ENCODE measurements at places on chromosomes 11 and 22.

DNA sequence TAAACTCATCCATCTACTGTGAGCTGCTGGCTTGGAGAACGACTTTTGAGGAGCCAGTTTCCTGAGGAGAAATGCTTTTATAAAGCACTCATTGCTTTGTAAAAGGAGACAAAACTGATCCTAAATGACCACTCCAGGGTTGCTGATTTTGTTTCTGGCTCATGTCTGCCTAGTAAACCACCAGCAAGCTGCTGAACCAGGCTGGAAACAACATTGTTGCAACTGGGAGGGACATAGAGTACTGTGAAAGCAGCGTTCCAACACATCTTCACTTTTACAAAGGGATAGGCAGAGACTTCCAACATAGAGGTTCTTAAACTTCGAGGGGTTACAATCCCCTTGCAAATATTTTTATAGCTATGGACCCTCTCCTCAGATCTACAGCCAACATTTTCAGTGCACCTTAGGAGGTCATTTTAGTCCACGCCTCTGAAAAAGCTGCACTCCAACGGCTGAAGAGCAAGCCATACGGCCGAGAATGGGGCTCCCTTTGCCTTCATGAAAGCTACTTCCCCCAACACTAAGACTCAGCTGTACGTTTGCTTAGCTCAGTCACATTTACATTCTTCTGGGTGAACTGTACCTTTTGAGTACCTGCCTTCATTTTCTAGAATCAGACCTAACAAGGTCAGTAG is 54.7 kb downstream of the PANX1 start:
- DNase-seq = no peak

DNA sequence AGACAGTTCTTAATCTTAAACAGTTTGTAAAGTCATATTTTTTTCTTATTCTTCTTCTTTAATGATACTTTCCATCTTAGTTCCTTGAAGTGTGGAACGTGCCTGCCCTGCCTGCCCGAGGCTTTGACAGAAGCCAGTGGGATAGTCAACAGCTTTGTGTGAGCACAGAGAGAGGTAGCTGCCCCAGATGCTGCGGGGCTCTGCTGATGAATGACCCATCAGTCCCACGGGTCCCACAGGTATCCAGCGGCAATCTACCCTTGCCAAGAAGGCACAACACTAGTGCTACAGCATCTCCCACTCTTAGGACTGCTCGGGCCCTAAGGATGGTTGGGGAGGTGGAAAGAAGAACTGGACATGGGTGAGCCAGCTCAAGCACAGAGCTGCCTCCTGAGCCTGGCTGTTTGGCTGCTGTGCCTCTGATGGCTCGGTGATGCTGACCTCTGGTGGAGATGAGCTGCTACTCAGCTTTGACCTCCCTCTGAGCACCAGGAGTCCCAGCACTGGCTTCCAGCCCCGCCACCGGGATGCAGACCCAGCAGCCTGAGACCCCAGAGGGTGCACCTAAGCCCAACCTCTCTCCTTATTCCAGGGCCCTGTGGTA is 11.8 kb upstream of the APLNR start:
- peak; percentile 49 for DNase-seq

DNA sequence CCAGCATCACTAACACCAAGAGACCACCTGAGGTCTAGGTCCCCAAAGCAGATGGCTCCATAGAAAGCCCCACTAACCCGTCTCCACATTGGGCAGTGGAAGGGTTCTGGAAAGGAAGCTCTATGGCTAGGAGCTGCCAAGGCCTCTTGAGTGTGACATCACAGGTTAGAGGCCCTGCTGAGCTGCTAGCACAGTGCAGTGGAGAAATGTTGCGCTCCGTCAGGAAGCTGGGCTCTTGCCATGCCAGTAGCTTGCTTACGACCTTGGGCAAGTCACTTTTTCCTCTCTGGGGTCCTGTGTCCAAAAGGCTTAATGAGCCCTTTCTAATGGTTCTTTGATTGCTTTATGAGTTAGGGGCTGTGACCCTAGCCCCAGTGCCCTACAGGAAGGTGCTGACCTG is 10.6 kb downstream of the PIK3IP1 start:
- no peak for DNase-seq

GRCh38 chr22:49497266-49497665 is 330.4 kb downstream of the BRD1 start:
- DNase-seq = no peak

DNA sequence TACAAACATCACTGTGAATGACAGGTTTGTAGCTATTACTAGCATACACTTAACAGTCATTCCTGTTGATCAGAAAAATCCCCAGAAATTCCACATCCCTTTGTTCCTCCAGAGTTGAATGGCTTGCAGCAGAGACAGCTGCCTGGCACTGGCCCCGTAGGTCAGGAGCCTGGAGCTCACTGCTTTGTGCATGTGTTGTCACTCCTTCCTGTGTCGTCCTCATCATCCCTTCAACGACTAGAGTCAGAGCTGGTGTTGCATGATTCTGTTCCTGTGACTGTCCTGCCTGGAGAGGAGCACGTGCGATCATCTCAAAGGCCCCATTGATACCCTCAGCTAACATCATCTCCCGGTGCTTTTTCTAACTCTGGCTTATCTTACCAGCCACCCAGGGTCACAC is 58.3 kb downstream of the LDLRAD3 start:
- DNase-seq = no peak

GRCh38 chr11:67731583-67731982 is 57.2 kb upstream of the ALDH3B2 start:
- peak; percentile 25 for DNase-seq

GRCh38 chr22:39392341-39392948 is 7.1 kb upstream of the TAB1 start:
- no peak for DNase-seq

- DNase-seq = peak; percentile 23
Observed at GRCh38 chr11:61701242-61701886, 21.2 kb downstream of the DAGLA start.

- DNase-seq = no peak
Observed at GRCh38 chr22:42383287-42383686, 48.9 kb downstream of the NFAM1 start.

- DNase-seq = no peak
Observed at GRCh38 chr22:46010951-46011626, 34.1 kb upstream of the WNT7B start.

DNA sequence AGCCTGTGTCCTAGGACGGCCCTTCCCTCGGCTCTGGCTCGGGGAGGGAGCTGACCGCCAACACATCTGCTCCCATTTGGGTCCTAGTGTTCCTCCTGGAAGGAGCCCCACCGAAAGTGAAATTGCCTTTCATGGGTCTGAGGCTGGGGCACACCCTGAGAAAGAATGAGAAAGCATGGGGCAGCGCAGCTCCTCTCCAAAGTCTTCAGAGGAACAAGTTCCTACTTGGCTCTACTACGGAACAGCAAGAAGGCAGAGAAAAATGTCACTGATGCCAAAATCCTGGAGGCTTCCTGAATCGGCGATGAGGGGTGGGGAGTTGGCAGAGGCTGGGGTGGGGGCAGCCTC is 41.5 kb upstream of the MYEOV start:
- no peak for DNase-seq

GRCh38 chr22:45548991-45549761 is 46.5 kb downstream of the FBLN1 start:
- DNase-seq = no peak

DNA sequence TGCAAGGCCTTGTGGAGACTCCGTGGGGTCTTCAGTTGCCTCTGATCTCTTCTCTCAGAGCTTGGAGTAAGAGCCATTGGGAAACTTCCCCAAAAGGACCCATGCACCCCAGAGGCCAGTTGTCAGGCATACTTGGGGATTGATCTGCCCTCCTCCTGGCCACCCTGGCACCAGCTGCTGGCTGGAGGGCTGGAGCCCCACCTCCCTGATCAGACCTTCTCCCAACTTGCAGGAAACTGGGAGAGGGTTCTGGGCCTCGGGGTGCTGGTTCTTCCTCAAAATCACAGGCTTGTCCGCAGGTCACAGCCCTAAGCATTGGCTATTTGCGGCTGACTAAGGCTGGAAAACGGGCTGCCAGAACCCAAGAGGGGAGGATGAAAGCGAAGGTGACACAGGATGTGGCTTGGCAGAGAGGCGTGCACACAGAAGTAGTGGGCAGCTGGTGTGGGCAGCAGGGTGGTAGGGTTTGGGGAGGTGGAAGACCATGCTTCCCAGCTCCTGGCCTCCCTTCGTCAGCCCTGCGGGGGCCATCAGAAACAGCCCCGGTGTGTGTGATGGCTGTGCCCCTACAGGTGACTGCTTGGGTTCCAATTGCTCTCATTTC is 1.3 kb upstream of the DGKZ start:
- DNase-seq = no peak

GRCh38 chr11:93603225-93604007 is 58.1 kb upstream of the CEP295 start:
- no peak for DNase-seq

DNA sequence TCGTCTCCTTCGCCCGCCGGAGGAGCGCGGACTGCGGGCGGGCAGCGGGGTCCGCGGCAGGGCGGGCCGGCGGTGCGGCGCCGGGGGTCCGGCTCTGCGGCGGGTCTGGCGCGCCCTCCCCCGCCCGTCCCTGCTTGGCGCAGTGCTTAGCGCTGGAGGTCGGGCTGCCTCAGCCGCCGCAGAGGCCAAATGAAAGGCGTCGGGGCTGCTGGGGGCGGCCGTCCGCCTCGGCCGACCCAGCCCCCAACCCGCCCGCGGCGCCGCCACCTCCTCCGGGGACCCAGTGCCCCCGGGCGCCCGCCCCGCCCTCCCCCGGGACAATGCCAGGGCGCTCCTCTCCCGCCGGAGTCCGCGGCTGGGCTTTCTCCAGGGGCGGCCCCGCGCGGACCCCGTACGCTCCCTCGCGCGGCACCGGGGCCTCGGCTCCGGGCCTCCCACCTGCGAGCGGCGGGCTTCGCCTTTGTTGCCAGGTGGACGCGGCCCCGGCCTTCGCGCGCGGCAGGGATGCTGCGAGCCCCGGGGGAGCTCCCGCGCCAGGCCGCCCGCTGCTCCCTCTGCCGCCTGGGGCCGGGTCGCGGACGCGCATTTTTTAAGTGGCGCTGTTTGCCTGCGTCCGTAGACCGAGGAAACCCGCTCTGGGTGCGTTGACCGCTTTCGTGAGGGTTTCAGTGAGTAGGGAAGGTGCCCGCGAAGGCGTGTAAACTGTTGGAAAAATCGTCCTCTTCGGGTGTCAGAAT is 583 bp downstream of the APLP2 start:
- DNase-seq = peak; percentile 71

DNA sequence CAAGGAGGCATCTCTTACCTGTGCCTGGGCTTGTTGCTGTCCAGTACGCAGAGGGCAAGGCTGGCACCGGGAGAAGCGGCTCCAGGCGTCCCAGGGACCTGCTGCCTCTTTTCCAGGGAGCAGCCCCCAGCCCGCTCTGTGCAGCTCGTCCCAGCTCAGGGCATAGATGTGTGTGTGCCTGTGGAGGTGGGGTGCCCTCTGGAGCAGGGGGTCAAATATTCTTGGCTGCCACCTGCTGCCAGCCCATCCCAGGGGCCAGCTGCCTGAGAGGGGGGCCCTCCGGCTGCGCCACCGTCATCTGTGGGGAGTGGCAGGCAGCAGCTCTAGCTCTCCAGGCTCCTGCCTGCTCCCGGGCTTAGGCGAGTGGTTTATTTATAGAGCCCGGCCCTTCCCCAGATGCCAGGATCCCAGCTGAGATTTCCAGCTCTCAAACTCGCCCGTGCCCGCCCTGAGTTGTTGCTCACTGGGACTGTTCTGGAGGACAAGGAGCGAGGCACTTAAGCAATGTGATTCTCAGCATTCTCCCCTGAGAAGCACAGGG is 87.5 kb downstream of the RTL6 start:
- no peak for DNase-seq

DNA sequence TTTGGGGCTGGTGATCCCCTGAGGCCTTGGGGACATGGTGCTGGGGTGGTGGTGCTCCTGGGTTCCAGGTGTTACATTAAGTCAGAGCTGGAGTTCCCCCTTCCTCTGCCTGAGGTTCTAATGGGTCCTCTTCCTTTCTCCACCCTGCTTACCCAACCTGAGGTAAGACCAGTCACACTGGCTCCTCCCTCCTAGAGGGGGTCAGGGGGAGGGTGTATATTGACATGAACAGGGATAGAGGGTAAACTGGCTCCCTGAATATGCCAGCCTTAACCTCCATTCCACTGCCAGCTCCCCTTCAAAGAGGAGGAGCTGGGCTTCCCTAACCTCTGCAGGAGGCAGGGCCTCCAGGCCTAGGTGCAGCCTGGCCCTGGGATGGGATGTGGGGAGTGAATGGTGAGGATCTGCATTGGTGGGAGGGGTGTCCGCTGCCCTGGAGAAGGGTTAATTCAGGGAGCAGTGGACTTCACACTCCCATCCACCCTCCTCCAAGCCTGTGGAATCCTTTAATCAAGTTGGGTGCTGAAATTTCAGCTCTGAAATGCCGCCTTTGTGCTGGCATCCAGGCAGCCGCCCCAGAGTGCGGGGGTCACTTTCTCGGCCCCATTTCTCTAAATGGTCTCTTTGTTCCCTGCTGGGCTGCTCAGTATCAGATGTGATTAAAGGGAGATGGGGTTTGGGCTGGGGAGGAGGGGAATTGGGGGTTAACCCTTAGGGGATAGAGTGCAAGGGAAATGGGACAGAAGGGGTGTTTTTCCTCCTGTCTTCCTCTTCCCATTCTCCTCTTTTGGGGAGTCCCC is 15.2 kb downstream of the POLR2F start:
- DNase-seq = no peak

- DNase-seq = no peak
Observed at GRCh38 chr22:47773635-47774034, 1011.2 kb downstream of the TBC1D22A start.

GRCh38 chr11:62487738-62488551 is 58.7 kb downstream of the AHNAK start:
- DNase-seq = no peak

- DNase-seq = no peak
Observed at GRCh38 chr22:36204632-36205015, 3.0 kb upstream of the APOL4 start.

GRCh38 chr11:79708319-79708932 is 267.6 kb upstream of the TENM4 start:
- peak; percentile 47 for DNase-seq

DNA sequence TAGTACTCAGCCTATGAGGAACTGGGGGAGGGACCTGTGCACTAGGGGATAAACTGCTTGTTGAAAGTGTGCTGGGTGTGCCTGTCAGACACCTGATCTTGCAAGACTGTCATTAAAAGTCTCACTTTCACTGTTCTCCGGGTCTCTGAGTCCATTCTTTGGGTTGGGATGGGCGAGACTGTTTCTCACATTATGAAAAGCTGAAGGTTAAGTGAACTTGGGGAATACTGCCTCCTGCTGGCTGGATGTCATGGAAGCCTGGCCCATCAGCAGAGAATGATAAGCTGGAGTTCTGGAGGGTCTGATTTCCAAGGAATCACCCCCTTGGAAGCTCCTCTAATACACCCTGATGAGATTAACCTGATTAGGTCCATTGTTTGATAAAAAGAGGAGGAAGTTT is 9.0 kb upstream of the VPREB1 start:
- no peak for DNase-seq

GRCh38 chr11:14342906-14343305 is 16.1 kb downstream of the RRAS2 start:
- DNase-seq = no peak

DNA sequence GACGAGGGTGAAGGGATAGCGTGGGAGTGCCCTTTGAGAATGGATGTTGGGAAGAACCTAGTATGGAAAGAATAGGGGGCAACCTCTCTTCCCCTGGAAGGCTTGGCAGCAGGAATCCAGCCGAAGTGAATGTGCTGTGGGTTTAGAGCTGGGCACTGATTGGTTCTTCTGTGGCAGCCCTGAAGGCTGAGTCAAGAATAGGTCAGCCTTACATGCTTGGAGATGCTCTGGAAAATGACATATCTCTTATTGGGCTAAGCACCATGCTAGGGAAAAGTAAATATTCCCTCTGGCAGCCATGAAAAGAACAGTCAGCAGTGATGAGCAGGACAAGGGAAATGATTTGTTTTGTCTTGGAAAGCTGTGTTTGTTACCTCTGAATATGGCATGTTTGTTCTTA is 149.5 kb downstream of the COMMD9 start:
- DNase-seq = no peak

All from NCI-H526 treated with DMSO at 0.1 percent for 48 hours (cell line).